Stimulated activated CD4-positive, alpha-beta T cell treated with anti-CD3 and anti-CD28 coated beads, Interleukin-2, amount 100 ng/mL, for 24 hours (primary cell): ENCODE measurements at places on chromosomes 13 and 19.

- DNase-seq, result peak; percentile 80
These were observed 53.6 kb upstream of the ZNF254 start for GRCh38 chr19:24033301-24033962.

DNA sequence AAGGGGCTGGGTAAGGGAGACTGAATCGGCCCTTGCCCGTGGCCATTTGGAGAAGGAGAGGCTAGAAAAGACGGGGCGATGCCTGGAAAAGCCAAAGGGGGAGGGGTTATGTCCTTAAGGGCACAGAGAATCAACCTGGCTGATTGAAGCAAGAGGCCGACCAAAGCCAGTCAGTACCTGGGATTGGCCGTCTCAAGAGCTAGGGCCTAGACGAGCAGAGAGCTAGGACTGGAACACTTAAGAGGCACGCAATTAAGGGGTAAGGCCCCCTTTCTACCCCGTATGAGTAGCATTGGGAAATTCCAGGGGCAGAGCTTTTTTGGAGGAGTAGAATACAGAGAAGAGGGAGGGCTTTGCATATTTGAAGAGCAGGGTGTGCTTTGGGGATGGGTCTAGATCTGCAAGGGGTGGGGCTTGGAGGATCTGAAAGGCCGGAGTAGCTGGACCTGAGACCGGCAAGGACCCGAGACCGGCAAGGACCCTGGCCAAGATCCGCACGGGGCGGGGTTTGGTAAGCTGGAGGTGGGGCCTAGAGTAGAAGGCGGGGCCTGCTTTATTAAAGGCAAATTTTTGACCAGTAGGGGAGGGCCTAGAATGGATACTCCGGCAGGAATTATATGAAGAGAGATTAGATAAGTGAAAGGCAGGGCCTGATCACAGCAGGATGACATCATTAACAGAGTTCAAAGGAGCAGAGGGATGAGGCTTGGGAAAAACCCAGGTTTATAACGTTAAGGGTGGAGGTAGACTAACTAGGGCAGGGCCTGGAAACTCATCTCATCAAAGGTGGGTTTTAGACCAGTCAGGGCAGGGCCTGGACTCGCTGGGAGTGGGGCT is 10.7 kb upstream of the CACNG6 start:
- DNase-seq, result no peak

GRCh38 chr19:6828306-6828697 is 55.8 kb downstream of the VAV1 start:
- DNase-seq, result no peak

- DNase-seq, result no peak
These were observed 210.9 kb downstream of the NDFIP2 start for GRCh38 chr13:79691826-79692225.

- no peak for DNase-seq
These were observed 9.1 kb downstream of the GRIN3B start for GRCh38 chr19:1009041-1009980.

GRCh38 chr13:98110749-98111148 is 32.1 kb upstream of the FARP1 start:
- no peak for DNase-seq

DNA sequence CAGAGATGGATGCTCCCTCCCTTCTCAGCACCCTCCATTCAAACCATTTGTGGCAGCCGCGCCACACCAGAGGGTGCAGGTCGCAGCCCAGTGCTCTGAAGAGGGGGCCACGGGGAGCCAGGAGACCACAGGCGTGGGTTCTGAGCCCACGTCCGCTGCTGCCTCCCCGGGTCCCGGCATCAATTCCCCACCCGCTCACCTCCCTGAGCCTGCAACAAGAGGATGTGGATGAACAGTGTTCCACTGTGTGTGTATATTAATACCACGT is 120.1 kb upstream of the VSTM2B start:
- no peak for DNase-seq

DNA sequence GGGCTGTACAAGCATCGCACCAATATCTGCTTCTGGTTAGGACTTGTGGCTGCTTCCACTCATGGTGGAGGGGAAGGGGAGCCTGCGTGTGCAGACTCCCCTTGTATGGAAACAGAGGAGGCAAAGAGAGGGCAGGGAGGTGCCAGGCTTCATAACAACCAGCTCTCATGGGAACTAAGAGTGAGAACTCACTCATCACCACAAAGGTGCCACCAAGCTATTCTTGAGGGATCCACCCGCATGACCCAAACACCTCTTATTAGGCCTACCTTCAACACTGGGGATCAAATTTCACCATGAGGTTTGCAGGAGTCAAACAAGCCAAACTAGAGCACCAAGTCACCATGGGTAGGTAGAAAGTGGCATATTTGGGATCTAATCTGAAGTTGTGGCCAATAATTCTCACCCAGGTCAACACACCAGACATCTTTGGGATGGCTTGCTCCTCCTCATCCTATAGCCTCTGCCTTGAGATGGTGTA is 46.4 kb downstream of the RUBCNL start:
- DNase-seq, result no peak

GRCh38 chr19:54142166-54142780 is 4.7 kb downstream of the CNOT3 start:
- DNase-seq, result no peak

GRCh38 chr13:34070006-34070405 is 252.1 kb downstream of the RFC3 start:
- DNase-seq, result no peak

GRCh38 chr13:105428811-105429210 is 1106.7 kb downstream of the EFNB2 start:
- DNase-seq, result no peak

GRCh38 chr19:7887408-7888144 is 734 bp upstream of the LRRC8E start:
- DNase-seq, result no peak

DNA sequence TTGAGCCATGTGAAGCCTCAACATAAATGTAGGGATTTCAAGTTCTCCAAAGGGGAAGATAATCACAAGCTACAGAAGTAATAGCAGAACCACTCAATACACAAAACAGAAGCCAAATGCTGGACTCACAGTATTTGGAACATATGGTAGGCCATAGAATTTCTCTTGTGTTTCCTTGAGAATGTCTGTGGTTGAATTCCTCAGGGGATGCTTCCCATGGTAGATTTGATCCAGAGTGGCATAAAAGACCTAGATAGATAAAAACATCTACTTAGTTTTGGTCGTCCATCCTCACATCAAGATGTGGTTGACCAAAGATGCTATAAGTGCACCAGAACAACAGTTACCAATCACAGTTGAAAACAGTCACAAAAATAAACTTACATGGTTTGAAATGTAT is 83.4 kb downstream of the MIPEP start:
- DNase-seq, result no peak

GRCh38 chr13:81773263-81773662 is 1432.3 kb upstream of the SPRY2 start:
- no peak for DNase-seq

DNA sequence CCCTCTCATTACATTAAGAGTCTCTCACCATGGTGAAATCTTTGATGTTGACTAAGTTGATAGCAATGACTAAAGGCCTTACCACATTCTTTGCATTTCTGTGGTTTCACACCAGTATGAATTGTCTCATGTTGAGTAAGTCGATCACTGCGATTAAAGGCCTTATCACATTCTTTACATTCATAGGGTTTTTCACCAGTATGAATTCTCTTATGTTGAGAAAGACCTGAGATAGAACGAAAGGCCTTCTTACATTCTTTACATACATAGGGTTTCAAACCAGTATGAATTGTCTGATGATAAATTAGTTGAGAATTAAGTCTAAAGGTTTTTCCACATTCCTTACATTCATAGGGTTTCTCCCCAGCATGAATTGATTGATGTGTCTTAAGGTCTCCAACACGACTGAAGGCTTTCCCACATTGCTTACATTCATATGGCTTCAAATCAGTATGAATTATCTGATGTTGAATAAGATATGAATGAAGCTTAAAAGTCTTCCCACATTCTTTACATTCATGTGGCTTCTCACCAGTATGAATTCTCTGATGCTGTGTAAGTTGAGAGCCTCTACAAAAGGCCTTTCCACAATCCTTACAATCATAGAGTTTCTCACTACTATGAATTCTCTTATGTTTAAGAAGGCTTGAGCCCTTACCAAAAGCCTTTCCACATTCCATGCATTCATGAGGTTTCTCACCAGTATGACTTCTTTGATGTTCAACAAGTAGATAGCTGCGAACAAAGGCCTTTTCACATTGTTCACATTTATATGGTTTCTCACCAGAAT is 45.6 kb downstream of the ZNF283 start:
- DNase-seq, result no peak

DNA sequence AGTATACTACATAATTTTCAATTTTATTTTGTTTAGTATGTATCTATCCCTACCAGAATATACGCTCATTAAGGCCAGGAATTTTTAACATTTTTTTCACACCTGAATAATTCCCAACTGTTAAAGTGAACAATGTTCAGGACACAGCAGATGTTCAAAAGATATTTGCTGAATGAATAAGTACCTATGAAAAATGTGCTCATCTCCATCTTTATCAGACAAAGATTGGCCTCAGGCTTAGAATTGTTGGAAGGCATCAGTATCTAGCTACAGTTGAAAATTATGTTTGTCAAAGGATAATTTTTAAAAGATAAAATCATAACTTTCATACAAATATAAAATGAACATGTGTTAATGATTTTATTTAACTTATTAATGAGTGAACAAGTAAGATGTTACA is 30.9 kb upstream of the SERP2 start:
- no peak for DNase-seq

- no peak for DNase-seq
These were observed 231.4 kb downstream of the UQCRFS1 start for GRCh38 chr19:28981518-28981917.

DNA sequence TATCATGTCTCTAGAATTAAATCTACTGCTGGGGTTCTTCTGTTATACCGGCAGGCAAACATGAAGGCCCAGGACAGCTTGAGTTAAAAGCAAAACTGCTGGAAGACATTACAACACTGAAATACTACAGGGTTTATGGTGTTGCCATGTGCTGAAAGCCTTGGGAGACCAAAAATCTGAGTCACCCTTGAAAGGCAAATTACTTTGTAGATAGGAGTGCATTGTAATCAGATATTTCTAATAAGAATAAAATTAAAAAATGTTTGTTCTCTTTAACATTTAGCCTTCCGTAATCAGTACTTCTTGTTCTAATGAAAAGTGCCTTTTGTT is 181.3 kb downstream of the PCDH9 start:
- no peak for DNase-seq

- DNase-seq, result no peak
These were observed 7.8 kb downstream of the SMARCA4 start for GRCh38 chr19:10968527-10969135.

DNA sequence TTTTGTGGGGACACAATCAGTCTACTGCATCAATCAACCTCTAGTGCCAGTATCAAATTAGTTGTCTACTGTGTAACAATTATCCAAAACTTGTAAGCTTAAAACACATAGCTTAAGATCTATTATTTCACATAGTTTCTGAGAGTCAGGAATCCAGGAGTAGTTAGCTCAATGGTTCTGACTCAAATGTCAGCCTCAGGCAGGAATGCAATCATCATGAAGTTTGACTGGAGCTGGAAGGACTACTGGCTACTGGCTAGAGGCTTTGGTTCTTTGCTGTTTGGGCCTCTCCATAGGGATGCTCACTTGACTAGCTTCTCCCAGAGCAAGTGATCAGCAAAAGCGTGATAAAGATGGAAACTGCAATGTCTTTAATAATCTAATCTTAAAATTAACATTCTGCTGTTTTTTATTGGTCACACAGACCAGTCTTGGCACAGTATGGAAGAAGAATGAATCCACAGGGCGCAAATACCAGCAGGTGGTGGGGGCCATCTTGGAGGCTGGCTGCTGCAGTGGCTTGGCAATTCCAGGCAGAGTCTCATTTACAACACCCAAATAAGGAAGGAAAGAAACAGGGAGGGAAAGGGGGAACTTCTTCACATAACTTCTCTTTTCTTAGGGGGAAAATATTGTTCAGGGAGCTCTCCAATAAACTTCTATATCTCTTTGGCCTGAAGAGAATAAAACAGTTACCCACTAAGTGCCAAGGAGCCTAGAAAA is 15.7 kb downstream of the CAB39L start:
- DNase-seq, result no peak

- no peak for DNase-seq
These were observed 94.1 kb downstream of the KL start for GRCh38 chr13:33110386-33110712.

DNA sequence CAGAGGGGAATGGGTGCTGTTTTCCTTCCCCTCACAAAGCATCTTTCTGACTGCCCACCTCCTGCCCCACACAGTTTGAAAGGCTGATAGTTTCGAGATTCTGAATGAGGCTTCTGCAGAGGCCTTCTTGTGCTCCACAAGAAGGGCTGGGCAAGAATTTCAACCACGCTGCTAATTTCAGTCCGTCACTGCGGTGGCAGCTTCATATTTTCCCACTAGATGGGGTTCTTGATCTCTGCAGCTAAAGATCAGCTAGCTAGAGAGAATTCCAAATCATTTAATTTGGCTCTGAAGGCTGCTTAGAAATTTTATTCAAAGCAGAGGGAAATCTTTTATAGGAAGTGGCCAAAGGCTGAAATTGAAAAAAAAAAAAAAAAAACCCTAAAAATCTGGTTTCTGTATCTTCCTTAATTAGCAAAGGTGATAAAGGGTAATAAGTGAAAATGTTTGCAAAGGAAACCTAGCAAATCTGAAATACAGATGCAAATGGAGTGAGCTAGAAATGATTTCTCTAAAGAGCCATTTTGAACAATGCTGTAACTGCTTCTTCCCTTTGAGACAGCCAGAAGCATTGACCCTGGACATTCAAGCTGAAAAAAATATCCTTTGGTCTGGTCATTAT is 38.0 kb upstream of the C13orf42 start:
- DNase-seq, result no peak

- no peak for DNase-seq
These were observed 22.4 kb downstream of the RANBP3 start for GRCh38 chr19:5955636-5955935.

GRCh38 chr13:40786568-40786996 is 2.8 kb upstream of the SLC25A15 start:
- DNase-seq, result no peak

DNA sequence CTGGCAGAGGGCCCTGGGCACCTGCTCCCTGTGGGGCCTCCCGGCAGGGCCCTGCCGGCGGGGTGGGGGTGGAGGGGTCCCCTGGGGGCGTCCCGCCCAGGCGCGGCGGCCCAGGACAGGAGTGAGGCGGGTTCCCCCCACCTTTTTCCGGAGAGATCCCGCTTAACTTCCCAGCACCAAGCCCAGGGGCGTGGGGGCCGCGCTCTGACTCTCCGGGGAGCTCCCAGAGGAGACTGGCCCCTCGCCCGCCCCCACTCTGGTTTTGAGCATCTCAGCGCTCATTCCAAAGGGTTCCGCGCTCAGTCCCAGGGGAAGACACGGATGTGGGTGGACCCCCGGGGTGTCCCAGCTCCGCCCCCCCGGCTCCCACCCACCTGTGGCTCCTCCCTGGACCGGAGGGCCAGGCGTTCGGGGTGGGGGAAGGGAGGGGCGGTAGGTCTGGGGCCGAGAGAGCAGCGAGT is 476 bp downstream of the C2CD4C start:
- no peak for DNase-seq
